ENCODE measurements at places on chromosomes 5 and 9. TPM values are rescaled to one million over a fixed set of nuclear protein-coding genes. Genes with fewer than 3 reads are reported as not detected.
A peak's percentile ranks its signal among the peaks of the same experiment; 100 is the strongest.

DNA sequence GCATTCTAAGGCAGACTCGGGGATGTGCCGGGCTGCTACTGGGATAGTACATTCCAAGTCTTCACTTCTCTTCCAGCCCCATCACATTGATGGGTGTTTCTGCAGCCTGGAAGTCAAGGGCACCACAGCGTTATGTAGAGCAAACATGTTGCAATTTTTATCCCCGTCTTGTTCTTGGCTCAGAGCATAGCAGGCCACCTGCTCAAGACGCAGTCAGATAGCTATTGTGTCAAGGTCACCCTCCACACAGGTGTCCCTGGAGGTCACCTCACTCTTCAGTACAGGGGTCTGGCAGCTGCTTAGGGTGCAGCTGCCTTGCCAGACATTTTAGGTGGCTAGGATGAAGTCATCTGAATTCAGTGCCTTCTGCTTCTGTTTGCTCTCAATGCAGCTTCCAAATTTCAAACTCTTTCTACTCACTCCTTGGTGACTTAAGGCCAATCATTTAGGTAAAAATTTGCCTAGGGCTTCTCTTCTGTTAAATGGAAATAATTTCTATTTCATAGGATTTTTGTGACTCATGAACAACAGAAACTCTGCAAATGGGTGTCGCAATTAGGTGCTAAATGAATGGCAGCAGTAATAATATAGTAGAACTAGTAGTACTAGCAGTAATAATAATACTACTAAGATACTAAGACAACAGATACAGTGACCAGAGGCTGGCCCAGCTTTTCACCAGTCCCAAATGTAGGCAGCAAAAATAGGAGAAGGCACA is 24.3 kb downstream of the KCNV2 start:
- DNase-seq = no peak

- peak; percentile 97 for DNase-seq
Measured at GRCh38 chr9:137236238-137236935, 4.7 kb upstream of the TUBB4B start.

- no peak for DNase-seq
Measured at GRCh38 chr9:95181226-95181818, 136.2 kb downstream of the FANCC start.

- DNase-seq = peak; percentile 92
Measured at GRCh38 chr9:19102181-19102630, 498 bp downstream of the HAUS6 start.

- DNase-seq = no peak
Measured at GRCh38 chr9:5002811-5003210, 17.7 kb downstream of the JAK2 start.

GRCh38 chr9:7097785-7098752 is 340.3 kb downstream of the KDM4C start:
- no peak for DNase-seq

DNA sequence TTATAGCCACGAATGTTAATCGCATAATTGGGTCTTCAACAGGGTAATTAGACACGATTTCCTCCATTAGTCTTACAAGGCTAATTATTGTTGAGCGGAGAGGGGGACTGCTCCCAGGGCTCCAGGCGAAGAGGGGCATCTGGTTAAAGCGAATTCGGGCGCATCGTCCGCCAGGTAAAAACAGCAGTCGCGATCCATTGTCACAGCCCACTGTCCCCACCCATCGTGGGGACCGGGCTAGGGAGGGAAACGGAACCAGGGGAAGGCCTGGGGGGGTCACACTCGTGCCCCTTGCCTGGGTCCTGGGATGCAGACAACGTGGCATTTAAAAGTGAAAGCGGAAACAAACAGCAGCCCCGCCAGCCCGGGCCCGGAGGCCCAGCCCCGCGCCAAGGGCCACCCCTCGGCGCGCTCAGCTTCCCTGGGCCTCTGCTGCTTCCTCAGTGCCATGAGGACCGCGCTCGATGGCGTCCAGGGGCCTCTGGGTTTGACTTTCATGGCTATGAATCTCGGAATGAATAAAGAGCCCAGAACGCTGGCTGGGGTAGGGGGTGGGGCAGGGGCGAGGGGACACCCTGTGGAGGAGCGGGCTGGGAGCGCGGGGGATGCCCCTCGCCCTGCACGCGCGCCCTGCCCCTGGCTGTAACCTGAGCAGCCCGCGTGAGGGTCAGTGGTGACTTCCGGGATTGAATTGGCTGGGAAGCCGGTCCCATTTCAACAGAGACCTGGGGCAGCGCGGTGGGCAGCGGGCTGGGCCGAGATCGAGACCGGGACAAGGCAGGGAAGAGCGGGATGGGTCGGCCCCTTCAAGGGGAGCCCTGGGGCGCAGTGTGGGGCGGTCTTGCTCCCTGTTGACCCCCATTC is 99.9 kb downstream of the GTF3C4 start:
- peak; percentile 93 for DNase-seq

Gene PTPN3
- polyA plus RNA-seq = 0.35 TPM

Data from spleen (tissue), 13 donors.